ENCODE measurements at places on chromosomes 1 and 21.

GRCh38 chr1:195973311-195973904 is 634.8 kb downstream of the KCNT2 start:
- no peak for DNase-seq

DNA sequence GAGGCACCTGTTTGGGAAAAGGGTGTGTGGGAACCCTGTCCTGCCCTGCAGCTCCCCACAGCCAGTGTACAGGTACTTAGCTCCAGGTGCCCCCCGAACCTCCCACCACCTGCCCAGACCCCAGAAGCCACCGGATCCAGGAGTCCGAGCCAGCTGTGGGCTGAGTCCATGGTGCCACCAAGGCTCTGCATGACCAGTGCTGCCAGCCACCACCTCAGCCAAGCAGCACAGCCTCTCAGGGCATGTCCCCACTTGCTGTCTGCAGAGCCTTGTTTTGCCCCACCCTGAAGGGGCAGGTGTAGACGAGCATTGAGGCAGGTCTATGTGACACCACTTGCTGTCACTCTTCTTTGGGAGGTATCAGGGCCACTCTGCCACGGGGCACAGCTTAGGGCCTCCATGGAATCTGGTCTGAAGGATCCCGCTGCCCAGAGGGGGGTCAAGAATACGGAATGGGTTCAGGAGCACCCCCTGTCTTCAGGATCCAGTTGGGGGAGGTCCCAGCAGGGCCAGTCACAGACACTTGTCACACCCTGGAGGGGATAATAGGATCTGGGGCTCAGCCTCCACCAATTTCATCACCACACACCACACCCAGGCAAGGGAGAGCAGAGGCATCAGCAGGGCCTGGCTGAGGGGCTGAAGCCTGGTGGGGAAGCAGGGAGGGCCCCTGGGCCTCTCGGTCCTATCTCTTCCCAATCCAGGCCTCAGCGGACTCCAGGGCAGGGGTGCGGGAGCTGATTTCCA is 27.7 kb downstream of the ARHGEF19 start:
- DNase-seq: no peak

DNA sequence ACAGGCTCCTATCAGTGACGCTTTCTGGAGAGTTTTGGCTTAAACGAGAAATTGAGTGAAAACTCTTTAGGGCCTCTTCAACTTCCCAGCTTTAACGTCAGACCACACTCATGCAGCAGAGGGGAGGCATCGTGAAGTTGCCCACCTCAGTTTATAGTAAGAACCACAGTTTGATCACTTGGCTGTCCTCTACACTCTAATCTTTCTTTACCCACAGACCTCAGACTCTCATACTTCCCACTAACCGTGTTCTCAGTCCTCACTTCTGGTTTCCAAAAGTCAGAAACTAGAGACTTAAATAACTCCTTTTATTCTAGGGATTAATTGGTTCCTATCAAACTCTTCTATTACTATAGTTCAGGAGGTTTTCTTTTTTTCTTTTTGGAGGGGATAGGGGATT is 302.2 kb downstream of the NTNG1 start:
- no peak for DNase-seq

GRCh38 chr1:171245458-171246064 is 2.7 kb upstream of the FMO1 start:
- DNase-seq: peak; percentile 30

GRCh38 chr21:44766818-44767354 is 34.7 kb downstream of the UBE2G2 start:
- DNase-seq: no peak
